Right kidney (tissue), 9 donors: ENCODE measurements at places on chromosomes 1 and 21.

DNA sequence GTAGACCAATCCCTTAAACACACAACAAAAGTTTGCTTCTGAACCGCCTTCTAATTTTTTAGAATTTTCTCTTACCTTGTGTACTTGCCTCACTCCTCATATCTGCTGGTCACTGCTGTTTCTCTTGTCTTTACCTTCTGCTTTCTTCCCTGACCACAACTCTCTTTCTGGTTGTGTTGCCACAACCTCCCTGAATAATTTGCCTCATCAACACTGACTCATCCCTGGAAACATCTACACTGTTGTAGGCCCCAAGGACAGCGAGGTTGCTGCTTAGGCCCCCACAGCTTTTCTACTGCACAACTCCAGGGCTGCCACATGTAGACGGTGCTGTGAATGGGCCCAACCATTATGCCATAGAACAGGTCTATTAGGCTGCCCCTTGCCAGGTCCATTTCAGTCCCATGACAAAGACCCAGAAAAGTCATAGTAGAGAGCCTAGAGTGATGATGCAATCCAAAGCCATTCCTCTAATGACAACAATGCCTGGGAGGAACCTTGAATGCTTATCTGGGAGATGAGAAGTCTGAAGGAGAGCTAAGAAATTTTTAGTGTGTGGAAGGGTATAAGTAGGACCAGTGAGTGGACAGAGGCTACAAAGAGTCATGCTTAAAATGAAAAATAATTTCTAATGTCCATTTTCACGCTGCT lies 36.6 kb upstream of the LCE5A start:
- DNase-seq, result no peak

DNA sequence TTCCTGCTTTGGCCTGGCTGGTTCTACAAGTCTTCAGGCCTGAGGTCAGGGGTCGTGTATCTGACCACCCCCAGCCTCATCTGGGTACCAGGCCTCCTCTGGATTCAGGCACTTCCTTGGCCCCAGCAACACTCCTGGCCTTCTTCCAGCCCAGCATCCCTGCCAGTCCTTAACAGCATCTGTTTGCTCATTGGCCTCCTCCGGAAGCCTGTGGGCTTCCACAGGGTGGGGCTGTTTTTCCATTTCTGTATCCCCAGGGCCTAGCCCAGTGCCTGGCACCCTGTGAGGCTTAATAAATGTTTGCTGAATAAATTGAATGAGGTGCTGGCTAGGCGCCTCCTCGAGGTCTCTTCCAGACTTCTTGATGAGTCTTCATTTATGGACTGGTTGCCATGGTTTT lies 21.5 kb upstream of the GPR37L1 start:
- DNase-seq, result no peak

GRCh38 chr1:154989195-154989860 lies 4.1 kb upstream of the LENEP start:
- no peak for DNase-seq

GRCh38 chr21:45821998-45822397 lies 159.6 kb upstream of the COL6A1 start:
- DNase-seq, result no peak

DNA sequence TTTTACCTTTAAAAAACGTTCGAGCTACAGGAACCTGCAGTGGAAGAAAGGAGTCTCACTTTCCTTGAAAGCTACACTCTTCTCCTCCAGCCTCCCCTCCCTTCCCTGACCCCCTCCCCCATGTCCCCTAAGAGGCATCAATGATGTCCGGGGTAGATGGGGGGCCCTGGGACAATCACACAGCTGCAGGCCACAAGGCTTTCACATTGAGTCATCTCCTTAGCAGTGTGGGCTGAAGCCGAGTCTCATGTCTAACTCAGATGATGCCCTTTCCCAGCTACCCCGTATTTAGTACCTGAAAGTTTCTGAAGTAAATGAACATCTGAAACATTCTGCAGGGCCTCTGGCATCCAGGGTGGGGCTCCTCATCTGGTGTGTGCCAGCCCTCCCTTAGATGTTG lies 6.3 kb upstream of the GPR25 start:
- no peak for DNase-seq

- no peak for DNase-seq
These were observed 4.3 kb downstream of the SLC30A1 start for GRCh38 chr1:211574705-211575104.
